ENCODE measurements at places on chromosomes 11 and 22.
A peak's percentile ranks its signal among the peaks of the same experiment; 100 is the strongest.

- DNase-seq: no peak
These were observed 40.3 kb downstream of the CCDC81 start for GRCh38 chr11:86415026-86415425.

GRCh38 chr11:27571154-27571810 is 64.7 kb upstream of the LIN7C start:
- no peak for DNase-seq

DNA sequence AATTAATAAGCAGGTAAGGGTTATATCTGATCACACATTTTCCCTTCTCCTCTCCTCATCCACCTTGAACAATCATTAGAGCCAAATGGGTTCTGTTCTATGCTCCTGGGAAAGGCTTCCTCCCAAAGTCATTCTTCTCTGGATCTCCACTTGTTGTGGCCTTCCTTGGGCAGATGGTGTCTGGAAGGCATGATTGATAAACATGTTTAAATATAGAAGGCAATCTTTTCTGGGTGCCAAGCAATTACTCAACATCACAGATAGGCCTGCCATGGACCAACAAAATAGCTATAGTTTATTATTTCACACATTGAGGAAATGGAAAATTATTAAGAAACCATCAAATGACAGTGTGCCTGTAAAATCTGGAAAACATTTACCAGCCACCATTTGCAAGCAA is 73.5 kb downstream of the KCNA4 start:
- DNase-seq: no peak

- no peak for DNase-seq
These were observed 1.3 kb downstream of the TBRG1 start for GRCh38 chr11:124623861-124624525.

DNA sequence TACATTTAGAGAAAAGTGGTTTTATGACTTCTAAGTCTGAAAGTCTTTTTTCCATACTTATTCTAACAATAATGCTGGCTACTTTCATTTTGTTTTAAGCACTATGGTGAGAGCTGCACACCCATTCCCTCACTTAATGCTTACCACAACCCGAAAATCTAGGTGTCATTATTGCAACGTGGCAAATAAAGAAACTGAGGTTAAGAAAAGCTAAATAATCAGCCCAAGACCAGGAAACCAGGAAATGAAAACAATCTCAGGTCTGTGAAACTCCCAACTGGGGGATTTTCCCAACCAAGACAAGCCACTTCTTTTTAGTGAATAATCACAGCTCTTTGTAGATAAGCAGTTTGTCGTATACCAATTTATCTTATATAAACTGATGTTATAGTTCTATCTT is 126.3 kb downstream of the SLC1A2 start:
- DNase-seq: no peak

- no peak for DNase-seq
These were observed 44.8 kb downstream of the ADAMTS8 start for GRCh38 chr11:130383344-130384211.

DNA sequence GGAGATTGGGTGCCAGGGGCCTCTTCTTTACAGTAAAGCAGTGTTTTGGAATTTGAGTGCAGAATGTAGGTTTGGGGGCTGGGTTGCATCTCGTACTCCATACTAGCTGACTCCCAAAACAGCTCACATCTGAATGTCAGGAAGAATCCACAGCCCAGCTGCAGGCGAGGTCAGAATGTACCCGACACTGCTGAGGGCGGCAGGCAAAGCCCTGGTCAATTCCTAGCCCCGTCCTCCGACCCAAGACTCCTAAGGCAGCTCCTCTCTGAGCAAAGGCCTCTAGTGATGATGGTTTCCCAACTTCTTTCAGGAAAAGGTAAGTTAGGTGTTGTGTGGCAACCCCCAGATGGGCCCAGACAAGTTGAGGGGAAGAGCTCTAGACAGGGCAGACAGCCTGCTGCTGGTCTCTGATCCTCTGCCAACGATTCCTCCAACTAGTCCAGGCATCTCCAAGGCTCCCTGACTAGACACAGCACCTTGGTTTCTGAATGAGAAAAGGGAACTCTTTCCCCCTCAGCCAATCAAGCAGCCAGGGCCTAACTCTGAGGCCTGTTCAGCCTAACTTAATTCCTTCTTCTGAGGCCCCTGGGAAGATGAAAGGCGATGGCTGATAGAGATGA is 8.6 kb downstream of the LARGE2 start:
- DNase-seq: no peak

DNA sequence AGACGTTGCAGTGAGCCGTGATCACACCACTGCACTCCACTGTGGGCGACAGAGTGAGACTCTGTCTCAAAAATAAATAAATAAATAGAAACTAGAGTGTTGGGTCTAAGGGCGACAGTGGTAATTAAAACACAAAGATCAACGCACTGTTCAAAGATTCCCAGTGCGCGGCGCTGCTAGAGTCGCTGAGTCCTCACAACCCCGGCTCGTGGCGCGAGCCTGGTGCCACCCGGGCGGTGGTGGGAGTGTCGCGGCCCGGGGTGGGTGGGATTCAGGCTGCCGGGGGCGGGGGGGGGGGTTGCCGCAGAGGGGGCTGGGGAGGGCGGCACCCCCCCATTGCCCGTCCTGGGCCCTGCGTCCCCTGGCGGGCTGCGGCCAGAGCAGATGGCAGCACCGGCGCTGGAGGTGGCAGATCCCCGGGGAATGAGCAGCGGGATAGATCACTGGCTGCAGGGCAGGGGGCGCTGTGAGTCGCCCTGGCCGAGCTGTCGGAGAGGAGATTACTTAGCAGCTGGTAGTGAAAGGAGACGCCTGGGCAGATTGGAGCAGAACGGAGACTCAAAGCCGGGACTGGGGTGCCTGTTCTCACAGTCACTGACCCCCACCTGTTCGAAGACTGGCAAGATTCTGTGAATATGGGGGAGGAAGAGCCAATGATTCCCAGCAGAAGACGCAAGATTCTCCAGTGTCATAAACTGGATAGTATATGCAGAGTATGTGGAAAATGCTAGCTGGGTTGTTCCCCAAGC is 30.2 kb upstream of the APOBEC3A start:
- DNase-seq: peak; percentile 42

- DNase-seq: no peak
These were observed 16.7 kb downstream of the CD44 start for GRCh38 chr11:35155677-35156076.

DNA sequence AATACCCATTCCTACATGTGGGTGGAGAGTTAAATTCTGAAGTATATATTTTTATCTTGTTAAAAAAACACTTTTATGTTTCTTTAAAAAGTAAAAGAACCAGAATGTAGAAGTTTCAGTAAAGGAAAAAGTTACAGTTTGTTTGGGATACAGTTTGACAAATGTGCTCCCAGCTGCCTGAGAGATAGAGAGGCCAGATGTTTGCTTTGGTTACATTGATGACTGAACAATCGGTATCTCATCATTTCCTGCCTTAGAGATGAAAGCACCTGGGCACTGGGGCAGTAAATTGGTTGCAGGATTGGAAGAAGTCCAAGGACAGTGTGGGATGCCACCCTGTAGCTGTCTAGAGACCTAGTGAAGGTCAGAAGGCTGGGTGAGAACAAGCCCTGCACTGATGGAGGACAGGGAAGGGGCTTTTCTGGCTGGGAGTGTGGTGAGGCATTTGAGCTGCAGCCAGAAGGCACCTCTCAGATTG is 16.6 kb downstream of the MED15 start:
- DNase-seq: no peak

DNA sequence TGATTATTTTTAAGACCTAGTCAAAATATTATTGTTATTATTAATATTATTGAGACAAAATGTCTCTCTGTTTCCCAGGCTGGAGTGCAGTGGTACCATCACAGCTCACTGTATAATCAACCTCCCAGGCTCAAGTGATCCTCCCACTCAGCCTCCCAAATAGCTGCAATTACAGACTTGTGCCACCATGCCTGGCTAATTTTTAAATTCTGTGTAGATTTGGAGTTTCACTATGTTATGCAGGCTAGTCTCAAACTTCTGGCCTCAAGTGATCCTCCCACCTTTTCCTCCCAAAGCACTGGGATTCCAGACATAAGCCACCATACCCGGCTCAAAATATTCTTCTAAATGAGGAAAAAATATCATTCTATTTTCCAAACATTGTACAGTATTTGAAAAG is 37.0 kb downstream of the SLC36A4 start:
- DNase-seq: no peak

DNA sequence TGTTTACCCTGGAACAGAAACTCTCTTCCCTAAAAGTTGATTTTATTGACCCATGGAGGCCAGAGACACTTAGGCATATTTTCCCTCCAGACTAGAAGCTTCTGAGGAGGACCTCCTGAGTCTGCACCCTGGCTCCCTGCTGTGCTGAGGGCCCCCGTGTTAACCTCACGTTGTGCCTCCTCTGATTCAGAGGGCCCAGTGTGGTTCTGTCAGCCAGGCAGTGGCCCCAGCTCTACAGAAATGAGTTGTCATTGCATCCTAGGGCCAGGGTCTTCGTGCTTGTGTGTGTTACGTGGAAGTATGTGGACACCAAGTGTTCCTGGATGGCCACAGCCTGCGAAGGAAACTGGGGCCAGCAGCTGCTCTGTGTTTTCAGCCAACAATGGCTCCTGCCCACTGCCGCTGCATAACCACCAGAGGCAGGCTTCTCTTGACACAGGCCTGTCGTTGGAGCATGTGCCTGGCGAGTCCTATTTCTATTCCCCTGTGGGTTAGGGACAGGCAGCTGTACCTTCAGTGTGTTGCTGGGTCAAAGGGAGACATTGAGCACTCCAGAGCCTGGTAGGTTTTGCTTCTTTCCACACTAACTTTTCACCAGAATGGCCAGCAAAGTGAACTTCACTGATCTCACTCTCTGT is 44.5 kb downstream of the MED15 start:
- DNase-seq: peak; percentile 30

- no peak for DNase-seq
These were observed 42.2 kb upstream of the KCNJ11 start for GRCh38 chr11:17430616-17431015.

- DNase-seq: peak; percentile 51
These were observed 12.3 kb downstream of the STARD10 start for GRCh38 chr11:72781313-72782080.

- no peak for DNase-seq
These were observed 19.9 kb upstream of the MYOD1 start for GRCh38 chr11:17699147-17700114.

GRCh38 chr22:36741204-36741793 is 34.6 kb downstream of the IFT27 start:
- no peak for DNase-seq

DNA sequence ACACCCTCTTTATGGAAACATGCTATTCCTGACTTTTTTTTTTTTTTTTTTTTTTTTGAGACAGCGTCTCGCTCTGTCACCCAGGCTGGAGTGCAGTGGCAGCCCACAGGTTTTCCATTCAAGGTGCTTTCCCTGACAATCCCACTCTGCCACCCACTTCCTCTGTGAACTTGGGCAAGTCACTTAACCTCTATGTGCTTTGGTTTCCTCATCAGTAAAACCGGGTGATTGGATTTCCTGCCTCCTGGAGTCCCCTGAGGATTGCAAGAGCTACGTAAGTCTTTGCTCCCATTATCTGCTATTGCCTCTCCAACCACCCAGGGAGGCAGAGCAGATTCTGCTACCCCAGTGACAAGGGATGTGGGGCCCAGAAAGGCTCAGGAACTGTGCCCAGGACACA is 54.1 kb downstream of the CELSR1 start:
- DNase-seq: no peak

DNA sequence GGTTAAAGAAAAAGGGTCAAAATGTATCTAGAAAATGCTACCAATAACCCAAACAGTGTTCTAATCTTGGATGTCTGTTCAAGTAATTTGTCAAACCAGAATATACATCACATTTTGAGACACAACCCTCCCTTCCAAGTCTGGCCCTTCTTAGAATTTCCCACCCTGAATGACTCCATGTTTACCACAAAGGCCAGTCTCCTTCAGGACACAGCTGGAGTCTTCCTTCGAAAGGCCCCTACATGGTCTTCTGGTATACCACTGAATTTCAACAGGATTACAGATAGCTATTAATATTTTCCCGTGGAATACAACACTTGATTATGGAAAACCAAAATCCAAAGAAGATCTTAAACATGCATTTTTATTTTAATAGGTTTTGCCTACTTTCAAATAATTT is 10.2 kb downstream of the CCDC34 start:
- DNase-seq: no peak

DNA sequence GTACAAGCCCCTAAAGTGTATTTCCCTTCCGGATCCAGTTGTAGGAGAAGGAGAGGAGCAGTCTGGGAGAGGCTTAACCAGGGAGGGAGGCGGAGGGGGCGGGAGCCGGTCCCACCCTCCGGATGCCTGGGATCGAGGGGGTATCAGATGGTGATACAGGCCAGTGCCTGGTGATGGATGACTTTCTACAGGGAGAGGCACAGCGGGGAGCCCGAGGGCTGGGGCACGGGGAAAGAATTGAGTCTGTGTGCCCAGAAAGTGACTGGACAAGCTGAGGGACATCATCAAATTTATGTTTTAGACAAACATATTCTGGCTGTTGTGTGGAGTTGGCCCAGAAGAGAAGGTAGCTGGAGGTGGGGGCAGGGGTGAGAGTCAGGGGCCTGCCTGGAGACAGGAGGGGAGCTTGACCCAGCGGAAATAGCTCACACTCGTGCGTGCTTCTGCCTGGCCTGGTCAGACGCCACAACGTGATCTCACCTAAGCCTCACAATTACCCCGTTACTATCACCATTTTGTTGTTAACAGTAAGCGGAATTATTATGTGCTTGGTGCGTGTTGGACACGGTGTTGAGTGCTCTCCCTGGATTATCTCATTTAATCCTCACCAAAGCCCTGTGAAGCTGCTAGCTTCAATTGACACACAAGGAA is 42.4 kb downstream of the AMPD3 start:
- no peak for DNase-seq

DNA sequence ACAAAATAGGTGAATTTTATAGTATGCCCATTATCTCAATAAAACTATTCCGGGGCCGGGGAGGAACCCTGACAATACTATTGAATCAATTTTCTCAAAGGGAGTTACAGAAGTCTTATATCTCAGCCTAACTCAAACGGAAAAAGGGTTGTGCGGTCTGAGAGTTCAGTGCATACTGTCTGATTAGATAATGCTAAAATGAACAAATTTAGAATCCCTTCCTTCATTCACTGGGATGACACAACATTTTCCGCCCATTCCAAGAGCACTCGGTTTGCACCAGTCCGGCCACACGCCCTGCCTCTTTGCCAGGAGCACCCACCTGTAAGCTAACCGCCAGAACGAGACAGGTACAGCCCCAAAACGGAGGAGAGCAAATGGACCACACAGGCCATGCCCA is 50.0 kb upstream of the NFRKB start:
- DNase-seq: no peak

DNA sequence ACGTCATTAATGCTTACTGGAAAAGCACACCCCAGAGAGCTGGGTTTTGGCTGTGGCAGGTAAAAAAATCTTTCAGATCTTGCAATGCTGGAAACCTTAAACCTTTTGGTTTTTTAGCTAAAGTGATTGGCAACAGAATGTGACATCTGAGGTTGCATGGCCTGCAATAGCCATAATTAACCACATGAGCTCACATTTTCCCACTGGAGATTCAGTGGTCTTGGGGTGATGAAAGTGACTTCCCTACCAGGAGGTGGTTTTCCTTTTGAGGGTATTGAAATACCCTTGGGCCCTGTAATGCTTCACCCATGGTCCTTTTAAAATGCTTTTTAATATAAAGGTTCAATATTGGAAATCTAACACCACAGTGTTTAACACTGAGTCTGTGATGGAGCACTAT is 192.8 kb downstream of the WNT11 start:
- no peak for DNase-seq

All from stimulated activated CD4-positive, alpha-beta T cell treated with anti-CD3 and anti-CD28 coated beads, Interleukin-4, amount 100 ng/mL, for 4 hours (primary cell).